ENCODE measurements at places on chromosomes 7 and 10. TPM values are rescaled to one million over a fixed set of nuclear protein-coding genes. Genes with fewer than 3 reads are reported as not detected.
A peak's percentile ranks its signal among the peaks of the same experiment; 100 is the strongest.

HTR7 gene
- 0.70 TPM for polyA plus RNA-seq

BICC1 gene
- polyA plus RNA-seq = 4.7 TPM

DNA sequence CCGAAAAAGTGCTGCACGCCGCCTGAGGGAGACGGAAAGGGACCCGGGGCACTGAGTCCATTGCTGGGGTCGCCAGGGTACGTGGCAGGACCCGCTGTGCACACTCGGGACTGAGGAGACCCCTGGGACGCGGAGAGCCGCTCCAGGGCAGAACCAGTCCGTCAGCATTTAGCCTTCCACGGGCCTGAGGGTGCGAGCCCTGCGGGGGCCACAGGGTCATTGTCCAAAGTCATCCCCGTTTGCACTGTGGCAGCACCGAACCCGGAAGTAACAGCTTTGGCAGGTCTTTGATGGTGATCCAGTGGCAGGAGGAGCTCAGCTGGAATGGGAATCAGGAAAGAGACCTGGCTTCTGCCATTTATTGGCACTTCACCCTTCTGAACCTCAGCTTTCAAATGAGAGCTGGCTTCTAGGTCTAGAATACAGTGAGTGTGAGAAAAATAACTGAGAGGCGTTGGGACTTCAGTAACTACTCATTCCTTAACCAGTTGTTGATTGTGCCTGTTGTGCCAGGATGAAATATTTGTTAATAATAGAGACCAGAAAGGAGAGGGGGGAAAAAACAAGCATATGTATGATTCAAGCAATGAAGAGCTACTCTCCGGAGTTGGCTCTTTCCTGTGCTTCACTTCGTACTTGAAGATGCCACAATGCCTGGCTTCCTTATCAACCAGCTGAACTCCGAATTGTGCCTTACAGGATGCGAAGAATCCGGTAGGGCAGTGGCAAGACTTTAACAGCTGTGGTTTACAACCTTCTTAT lies 811 bp upstream of the ARHGAP12 start:
- peak overlapping the region; percentile 99 for H3K27ac ChIP-seq
- H3K4me1 ChIP-seq = peaks cover 7% of the 10 kb centered on the region
- peak overlapping the region; percentile 95 for H3K4me3 ChIP-seq
- DNase-seq = peak; percentile 89
- H3K36me3 ChIP-seq = no peaks in the 10 kb centered on the region

MEOX2 gene
- polyA plus RNA-seq = 2.4 TPM

COL28A1 gene
- 3.1 TPM for polyA plus RNA-seq

DNA sequence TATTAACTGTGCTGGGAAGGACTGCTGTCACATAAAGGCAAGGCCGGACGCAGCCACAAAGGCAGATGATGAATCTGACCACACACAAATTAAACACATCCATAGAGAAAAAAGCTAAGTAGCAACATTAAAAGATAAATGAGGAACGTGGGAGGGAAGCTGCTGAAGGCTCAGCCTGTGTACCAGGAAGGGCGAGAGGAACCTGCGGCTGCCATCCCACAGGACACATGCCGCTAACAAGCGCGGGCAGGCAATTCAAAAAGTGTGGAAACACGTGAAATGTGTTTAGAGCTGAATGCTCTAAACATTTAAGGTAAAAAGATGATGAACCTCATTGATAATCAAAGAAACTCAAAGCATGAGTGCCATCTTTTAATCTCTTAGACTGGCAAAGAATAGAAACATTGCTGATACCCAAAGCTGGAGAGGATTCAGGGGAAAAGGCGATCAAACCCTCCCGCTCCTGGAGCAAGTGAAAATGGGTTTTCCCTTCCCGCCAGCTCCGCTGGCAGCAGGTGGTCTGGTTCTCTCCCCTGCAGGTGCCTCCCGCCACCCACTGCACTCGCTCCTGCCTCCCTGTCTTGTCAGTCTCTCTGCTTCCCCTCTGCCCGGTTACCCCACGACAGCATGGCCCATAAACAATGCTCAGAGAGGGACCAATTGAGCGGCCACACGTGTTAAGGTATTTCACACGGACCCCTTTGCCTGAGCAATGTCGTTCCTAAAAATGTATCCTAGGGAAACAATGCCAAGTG lies 4.2 kb downstream of the STK32C start:
- H3K27me3 ChIP-seq = peaks cover 5% of the 10 kb centered on the region
- no peak overlapping the region for H3K4me3 ChIP-seq
- no peaks in the 10 kb centered on the region for H3K36me3 ChIP-seq
- no peak for DNase-seq

PNLIP gene
- polyA plus RNA-seq = not detected
